ENCODE measurements at places on chromosomes 16 and 17. TPM values are rescaled to one million over a fixed set of nuclear protein-coding genes. Genes with fewer than 3 reads are reported as not detected.

Gene GRAP
- total RNA-seq, result 15.8 TPM

Gene CFAP97D1
- not detected for total RNA-seq

Gene OR1A1
- total RNA-seq, result not detected

Gene MYL11
- 3.0 TPM for total RNA-seq

Gene PSMD7
- 137 TPM for total RNA-seq

Gene ASGR1
- total RNA-seq, result 0.71 TPM

Gene APOBR
- total RNA-seq, result 6.3 TPM

Gene HAP1
- not detected for total RNA-seq

Gene FBXW10
- total RNA-seq, result not detected

Gene TLCD1
- 0.73 TPM for total RNA-seq

Gene EVI2B
- 77.5 TPM for total RNA-seq

GRCh38 chr17:72287586-72287985 lies 166.8 kb downstream of the SOX9 start:
- DNase-seq, result no peak

GRCh38 chr16:80569440-80570105 lies 28.8 kb downstream of the DYNLRB2 start:
- DNase-seq, result peak; percentile 76

GRCh38 chr17:55303701-55304145 lies 39.0 kb downstream of the HLF start:
- DNase-seq, result no peak

- DNase-seq, result no peak
Measured at GRCh38 chr17:11935734-11936406, 61.4 kb downstream of the ZNF18 start.

DNA sequence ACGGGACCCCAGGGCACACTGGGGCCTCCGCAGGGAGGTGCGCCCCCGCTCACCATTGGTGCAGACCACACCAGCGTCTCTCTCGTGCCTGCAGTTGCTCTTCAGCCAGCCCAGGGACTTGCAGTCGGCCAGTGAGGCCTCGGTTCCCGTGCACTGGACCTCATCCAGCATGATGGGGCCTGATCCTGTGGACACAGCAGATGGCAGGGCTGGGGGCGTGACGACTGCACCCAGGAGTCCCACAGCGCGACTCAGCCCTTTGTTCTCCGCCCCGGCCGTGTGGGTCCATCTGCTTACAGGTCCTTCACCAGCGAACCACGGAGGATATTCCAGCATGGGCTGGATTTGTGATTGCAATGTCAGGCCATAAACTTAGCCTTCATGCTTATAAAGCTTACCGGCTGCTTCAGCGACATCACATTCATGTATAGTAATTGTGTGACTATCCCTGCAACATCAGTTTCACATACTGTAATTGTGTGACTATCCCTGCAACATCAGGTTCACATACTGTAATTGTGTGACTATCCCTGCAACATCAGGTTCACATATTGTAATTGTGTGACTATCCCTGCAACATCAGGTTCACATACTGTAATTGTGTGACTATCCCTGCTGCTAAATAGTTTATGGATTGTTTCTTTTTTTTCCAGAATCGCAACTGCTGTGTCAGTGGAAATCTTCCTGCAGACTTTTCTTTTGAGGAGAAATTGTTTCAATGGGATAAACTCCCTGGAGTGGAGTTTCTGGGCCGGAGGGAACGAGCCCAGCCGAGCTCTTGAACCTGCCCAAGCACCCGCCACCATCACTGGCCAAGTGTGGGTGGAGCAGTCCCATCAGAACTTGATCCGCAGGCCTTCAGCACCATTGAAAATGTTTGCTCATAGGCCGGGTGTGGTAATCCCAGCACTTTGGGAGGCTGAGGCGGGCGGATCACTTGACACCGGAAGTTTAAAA lies 4.8 kb downstream of the LGALS3BP start:
- no peak for DNase-seq

- no peak for DNase-seq
Measured at GRCh38 chr17:58621174-58621573, 70.7 kb downstream of the TEX14 start.

- DNase-seq, result no peak
Measured at GRCh38 chr16:4514606-4515005, 24.0 kb downstream of the CDIP1 start.

DNA sequence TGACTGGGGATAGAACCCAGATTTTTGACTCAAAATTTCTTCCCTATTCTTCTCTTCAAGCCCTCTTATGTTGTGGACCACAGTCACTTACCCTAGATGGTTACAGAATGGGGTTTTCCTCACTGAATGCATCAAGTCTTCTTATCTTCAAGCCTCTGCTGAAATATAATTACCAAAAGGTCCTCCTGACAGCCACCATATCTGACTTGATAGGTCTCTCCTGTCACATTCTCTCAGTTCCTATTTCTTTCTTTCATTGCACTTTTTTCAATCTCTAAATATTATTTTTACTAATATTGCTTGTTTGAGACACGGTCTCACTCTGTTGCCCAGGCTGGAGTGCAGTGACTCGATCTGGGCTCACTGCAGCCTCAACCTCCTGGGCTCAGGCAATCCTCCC lies 1.1 kb upstream of the COPZ2 start:
- DNase-seq, result no peak

DNA sequence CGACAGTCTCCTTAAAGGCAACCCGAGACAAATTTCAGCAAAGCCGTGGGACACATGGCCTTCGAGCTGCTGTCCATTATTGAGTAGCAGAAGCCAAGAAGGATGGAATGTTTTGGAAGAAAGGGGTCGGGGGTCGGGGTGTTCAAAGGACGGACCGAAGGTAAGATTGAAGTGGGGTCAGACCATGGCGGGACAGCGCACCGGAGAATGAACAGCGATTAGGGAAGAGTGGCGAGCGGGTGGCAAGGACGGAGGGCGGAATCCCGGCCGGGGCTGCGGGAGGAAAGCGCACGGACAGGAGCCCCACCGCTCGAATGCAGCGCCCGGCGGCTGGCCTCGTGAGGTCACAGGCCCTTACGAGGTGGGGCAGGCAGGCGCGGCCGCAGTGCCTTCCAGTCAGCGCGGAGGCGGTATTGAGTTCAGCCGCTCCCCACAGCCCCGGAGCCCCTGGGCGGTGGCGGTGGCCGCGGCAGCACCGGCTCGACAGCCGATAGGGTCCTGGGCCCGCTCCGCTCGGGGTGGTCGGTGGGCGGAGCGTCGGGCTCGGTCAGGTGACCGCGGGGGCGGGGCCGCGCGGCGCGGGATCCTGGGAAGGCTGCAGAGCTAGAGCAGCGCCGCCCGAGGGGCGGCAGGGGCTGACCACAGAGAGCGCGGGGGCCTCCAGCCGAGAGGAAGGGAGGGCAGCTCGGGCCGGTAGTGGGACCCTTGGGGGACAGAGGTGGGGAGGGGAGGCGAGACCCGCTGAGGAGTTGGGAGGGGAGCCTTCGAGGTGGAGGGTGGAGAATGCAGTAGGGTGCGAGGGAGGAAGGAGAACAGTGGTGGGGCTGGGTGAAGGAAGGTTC lies at the start of gene EFCAB13:
EFCAB13 (plus strand) TSS at position 574 of the 842 bp plus-strand sequence. CDS start 4,399 bp downstream, outside the sequence.
- DNase-seq, result peak; percentile 79

- no peak for DNase-seq
Measured at GRCh38 chr17:2701161-2701995, 10.2 kb downstream of the CLUH start.

DNA sequence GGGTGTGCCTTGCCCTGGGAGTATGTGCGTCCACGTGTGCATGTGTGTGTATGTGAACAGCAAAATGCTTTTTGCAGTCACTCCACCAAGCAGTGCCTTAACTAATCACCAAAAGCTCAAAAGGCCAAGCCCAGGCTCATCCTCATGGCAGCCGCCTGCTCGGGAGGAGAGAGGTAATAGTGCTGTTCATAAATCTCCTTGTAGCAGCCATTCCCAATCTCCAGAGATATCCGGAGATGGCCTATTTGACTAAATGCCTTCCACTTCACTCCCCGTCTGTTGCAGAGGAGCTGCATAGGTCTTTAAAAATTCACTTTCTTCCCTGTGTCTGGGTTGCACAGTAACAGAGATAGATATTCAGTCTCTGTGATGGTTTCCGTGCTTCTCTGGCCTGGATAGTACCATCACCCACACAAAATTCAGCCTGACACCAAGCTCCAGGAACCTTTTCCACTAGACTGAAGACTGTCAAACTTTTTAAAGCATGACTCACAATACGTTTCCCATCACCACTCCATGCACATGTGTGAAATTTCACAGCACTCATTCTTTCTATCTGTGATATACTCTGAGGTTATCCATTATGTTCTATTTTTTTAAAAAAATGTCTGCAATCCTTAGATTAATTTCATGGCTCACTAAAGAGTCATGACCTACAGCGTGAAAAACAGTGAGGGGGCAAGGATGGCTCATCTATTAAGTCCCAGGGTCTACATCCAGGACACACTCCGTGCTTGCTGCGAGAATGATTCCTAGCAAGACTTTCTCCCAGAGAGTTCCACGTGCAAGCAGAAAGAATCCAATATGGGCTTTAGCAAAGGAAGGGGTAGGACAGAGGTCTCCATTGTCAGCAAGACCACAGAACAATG lies 357.8 kb downstream of the GRIN2A start:
- no peak for DNase-seq

- DNase-seq, result no peak
Measured at GRCh38 chr16:54143934-54144571, 142.5 kb downstream of the IRX3 start.

GRCh38 chr16:86772671-86773353 lies 194.5 kb downstream of the FOXL1 start:
- DNase-seq, result no peak

GRCh38 chr16:81035975-81036750 lies 521 bp downstream of the ATMIN start:
- DNase-seq, result peak; percentile 38

DNA sequence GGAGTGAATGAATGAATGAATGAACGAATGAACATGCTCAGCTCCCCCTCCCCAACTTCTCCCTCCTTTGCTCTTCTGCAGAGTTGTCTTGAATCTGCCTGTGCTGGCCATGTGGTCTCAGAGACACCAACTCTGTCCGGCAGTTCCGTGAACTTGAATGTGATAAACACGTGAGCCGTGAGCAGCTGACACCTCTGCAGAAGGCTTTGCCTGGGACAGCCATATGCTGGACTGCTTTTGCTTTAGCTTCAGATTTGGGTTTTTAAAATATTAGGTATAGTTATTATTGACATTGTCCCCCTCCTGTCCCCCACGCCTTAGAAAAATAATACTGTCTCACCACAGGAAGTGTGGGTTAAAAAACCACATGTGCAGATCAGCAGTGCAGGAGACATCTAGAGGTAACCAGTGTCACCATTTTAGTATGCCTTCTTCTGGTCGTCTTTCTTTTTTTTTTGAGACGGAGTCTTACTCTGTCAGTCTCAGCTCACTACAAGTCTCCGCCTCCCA lies 83.8 kb downstream of the ABCC1 start:
- DNase-seq, result peak; percentile 13

DNA sequence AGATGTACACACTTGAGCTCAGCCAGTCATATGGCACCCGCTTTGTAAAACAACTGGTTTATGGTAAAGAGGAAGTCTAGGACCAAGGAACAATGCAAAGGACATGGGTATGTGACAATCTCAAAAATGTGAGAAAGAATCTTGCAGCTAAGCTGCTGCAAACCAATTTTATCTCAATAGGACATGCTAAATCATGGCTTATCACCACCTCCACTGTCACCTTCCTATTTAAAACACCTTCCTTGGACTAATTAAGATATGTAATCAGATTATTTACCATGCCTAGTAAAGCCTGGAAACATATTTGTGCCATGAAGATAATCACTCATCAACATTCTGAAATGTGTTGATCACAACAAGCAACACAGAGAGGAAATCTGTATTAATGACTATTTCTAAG lies 622.7 kb downstream of the CDH11 start:
- no peak for DNase-seq

- DNase-seq, result no peak
Measured at GRCh38 chr17:40535924-40536294, 29.4 kb downstream of the CCR7 start.

- DNase-seq, result no peak
Measured at GRCh38 chr16:56684256-56684925, 2.1 kb downstream of the MT1X start.

DNA sequence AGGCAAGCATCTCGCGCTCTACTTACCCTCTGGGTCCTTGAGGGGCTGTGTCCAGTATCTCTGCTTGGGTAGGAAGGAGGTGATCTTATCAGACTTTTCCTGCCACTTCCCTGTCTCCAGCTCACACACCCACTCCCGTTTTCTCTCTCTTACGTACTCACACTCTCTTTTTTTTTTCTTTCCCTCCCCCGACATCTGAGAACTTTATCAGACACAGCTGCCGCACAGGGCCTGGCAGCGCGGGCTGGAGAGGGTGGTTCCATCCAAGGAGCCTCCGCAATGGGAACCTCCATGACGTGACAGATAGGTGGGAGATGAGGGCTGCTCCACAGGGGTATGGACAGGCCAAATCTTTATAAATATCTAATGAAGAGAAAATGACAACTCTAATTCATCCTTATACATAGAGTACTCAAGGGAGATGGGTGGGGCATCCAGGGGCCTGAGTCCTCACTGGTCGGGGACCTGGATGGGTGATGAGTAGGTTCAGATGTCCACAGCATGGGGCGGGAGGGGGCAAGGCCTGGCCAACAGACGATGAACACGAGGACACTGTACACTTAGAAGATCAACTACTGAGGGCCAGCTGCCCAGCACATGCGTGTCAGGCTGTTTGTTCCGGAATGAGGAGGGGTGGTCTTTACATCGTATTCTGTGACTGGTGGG lies 23.3 kb downstream of the MINK1 start:
- DNase-seq, result no peak

DNA sequence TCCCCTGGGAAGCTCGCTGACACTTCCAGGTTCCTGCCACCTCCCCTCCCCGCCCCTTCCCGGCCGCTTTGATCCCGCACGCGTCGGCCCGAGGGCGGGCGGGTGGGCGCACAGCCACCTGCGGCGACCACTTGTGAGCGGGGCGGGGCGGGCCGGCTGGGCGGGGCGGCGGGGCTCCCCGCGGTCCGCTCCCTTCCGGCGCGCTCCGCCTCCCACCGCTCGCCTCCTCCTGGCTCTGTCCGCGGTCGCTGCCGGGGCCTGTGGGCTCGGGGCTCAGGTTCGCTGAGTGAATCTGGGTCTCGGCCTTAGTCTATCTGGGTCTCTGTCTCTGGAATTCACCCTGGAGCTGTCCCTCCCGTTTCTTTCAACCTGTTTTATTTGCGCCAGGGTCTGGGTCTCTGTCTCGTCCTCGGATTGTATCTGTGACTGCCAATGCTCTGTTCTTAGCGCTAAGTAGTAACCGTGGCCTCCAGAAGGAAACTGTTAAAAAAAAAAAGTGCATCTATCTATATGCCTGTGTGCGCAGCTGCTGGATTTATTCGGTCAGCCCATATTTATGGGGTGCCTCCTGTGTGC lies 2.7 kb upstream of the HES7 start:
- DNase-seq, result peak; percentile 73

GRCh38 chr17:34452769-34453168 lies 89.7 kb upstream of the CCL1 start:
- no peak for DNase-seq

- DNase-seq, result no peak
Measured at GRCh38 chr16:52874042-52874441, 178.7 kb downstream of the CHD9NB start.

DNA sequence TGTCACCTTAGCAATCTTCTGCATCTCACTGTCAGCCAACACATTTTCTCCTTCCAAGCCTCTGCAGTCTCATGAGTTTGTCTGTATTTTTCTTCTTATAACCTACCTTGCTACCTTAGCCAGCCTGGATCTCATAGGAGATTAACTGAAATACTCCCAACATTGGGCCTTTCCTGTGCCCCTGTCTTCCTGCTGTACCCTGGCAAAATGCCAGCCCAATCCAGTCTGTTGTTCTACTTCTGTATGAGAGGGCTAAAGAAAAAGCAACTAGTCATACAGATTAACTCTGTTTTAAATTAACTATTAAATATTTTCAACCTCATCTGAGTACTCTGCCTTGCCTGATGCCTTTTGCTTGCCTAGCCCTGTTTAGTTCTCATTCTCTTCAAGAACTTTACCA lies 18.4 kb downstream of the GOSR1 start:
- no peak for DNase-seq

Data from CD8-positive, alpha-beta T cell (primary cell).